Activated naive CD4-positive, alpha-beta T cell treated with Interleukin-2 at 50 U/mL for 16 hours (primary cell): ENCODE measurements at places on chromosomes 12 and 14.

GRCh38 chr12:78241446-78241845 is 410.8 kb downstream of the NAV3 start:
- no peak for DNase-seq

DNA sequence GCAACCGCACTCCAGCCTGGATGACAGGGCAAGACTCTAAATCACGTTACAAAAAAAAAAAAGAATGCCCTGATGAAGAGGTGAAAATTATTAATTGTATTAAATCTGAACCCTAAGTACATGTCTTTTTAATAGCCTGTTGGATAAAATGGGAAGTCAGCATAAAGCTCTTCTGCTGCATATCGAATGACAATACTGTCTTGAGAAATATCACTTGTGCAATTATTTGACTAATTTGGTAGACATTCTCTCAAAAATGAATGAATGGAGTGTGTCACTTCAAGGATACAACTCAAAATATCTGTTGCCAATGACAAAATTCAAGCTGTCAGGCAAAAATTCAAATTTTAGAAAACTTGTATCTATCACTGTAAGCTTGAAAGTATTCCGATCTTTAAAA is 38.9 kb downstream of the DNAI7 start:
- no peak for DNase-seq

- DNase-seq: no peak
These were observed 12.4 kb downstream of the ATF7 start for GRCh38 chr12:53613821-53614220.

DNA sequence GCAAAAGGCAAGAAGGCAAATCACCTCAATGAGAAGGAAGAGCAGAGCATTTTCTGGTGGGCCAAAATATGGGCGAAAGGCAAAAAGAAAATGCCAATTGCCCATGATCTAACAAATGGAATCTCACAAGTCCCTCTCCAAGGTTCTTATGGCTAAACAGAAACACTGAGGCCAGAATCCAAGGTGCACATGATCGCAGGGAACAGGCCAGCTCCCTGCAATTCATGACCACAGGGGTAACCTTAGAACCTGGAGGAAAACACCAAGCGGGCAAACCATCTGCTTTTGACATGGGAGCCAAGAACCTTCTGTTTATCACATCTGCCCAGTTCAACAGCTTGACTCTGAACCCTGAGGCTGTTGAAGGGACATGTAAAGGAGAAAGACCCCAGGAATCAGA is 60.0 kb downstream of the NT5DC3 start:
- DNase-seq: no peak

- DNase-seq: no peak
These were observed 441.8 kb upstream of the FLRT2 start for GRCh38 chr14:85088192-85088591.

DNA sequence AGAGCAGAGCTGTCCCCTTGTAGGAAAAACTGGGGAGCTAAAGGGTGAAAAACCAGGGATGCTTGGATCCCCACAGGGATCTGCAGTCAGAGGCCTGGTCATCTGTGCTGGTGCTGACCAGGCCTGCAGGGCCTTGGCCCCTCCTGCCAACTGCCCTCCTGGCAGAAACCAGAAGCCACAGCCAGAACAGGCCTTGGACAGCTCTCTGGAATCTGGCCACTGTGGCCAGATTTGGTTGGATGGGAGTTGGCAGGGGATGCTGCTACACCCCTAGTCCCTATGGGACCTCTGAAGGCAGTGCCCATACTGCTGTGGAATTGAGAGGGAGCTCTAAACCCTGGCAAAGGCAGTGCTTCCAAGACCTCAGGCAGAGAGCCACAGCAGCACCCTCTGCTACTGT is 9.2 kb upstream of the GPX2 start:
- no peak for DNase-seq

DNA sequence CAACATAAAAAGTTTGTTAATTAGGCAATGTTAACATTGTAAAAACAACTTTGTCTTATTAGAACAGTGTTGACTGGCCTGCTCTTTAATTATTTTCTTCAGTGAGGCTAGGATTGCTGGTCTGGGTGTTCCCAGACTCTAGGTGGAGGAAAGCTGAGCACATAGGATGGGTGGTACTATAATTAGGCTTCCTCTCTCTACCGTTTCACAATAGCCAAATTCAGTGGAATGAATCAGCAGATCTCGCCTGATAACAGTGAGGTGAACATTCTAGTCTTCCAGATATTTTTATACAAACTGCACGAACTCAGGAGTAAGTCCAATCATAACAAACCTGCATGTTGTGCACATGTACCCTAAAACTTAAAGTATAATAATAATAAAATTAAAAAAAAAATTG is 11.9 kb downstream of the PTGDR start:
- DNase-seq: no peak
